ENCODE measurements at places on chromosomes 3 and 15.

DNA sequence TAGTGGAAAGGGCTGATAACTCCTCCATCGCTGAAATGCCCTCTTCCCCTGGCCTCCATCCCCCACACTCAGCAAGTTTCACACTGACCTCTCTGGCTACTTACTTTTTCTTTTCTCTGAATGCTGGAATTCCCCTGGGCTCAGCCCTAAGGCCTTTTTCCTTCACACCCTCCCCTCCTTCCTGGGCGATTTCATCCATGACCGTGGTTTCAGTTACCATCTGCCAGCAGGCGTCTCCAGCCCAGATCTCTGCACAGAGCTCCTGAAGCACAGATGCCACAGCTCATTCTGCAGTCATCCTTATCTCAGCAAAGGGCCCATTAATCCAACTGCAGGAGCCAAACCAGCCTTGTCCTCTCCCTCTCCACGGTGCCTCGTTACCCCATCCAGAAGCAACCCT is 114.0 kb downstream of the RFTN1 start:
- DNase-seq, result no peak

GRCh38 chr3:116000311-116000710 is 377.0 kb downstream of the GAP43 start:
- DNase-seq, result no peak

DNA sequence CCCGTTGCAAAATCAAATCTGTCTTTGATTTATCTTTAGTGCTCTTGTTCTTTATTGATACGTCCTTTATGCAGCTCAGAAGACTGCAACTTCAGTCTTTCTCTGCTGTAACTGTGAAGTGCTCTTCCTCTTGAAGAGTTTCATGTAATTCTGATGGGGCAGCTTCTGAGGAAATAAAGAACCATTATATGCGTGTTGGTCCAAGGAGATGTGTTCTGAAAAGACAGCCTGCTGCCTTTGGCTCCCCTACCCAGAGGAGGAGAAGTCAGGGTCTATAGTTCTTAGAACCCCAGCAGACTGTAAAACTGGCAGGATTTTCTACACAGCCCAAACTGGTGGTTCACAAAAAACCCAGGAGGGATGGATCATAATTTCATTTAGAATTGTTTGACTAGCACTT is 22.4 kb upstream of the ABHD10 start:
- no peak for DNase-seq

DNA sequence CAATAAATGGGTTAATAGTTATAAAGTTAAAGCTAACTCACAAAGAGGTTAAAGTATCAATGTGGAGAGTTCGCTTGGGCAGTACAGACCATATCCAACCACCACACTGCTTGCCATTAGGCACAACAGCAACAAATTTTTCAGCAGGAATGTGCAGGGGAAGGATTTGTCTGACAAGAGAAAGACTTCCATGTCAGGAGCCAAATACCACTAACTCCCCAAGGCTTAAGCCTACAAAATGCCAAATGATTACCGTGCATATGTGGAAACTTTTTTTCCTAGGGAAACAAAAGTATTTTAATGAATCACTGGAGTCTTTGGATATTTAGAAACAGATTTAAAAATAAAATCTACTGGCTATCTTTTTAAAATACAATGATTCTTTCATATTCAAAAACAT is 8.1 kb downstream of the VGLL3 start:
- DNase-seq, result no peak

DNA sequence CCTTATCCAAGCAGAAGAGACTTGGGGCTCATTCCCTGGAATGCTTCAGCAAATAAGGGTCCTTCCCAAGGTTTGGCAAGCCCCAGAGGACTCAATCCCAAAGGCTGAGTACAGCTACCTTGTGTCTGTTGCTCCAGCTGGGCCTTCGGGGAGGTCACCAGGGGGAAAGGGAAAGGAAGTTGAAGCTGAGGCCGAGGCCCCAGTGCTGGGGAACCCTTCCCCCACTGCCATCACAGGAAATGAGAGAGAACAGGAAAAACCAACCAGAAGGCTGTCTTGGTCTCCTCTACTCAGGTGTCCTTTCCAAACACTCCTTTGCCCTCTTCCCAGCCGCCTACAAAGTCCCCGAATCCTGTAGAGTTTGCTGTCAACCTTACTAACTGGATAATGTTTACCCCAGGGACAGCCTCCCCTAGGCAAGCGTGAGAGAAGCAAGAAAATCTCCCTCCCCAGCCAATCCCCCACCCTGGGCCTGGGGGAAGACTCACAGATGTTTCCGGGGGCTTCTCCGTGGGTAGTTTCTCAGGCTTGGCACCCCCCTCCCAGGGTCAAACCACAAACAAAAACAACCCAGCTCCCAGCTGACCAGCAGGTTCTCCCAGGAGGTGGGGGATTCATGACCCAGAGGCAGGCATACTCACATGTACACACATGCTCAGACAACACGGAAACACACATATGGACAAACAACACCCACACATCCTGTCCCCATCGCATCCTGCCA is 5.5 kb downstream of the CSRNP1 start:
- DNase-seq, result peak; percentile 94

DNA sequence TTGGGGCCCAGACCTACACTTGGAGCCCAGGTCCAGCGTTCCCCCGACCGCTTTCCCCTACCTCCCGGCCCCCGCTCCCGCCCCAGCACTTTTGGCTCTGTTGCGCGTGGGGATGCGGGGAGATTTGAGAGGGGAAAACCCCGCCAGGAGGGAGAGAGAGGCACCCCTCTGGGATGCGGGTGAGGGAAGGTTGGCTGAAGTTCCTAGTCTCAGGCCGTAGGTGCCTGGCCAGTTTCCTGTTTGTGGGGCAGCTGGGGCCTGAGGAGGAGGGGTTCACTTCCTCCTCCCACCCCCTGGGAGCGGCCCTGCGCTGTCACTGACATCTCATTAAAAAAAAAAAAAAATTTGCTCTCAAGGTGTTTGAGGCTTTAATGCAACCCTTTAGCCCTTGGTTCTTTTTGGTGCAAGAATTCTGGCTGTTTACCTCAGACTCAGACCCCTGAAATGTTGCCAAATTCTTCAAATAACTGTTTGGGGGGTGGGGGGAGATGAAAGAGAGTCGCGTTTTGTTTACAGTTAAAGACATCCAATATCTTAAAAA is 2.6 kb downstream of the FAM43A start:
- peak; percentile 77 for DNase-seq

DNA sequence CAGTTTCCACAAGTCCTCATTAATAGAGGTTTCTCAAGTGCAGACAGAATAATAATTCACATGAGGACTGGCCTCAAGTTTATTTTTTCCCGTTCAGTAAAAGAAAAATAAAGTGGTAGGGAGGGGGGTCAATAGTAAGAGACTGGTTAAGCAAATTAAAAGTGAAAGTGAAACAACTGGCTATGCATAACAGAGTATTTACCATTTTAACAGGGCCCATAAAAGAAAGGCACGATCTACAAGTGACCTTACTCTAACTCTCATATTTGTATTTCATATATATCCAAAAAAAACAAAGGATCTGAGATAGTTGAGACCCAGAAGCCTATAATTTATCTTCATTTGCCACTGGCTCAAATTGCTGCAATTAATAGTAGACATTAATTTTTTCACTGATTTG is 686.3 kb downstream of the NTRK3 start:
- DNase-seq, result no peak

DNA sequence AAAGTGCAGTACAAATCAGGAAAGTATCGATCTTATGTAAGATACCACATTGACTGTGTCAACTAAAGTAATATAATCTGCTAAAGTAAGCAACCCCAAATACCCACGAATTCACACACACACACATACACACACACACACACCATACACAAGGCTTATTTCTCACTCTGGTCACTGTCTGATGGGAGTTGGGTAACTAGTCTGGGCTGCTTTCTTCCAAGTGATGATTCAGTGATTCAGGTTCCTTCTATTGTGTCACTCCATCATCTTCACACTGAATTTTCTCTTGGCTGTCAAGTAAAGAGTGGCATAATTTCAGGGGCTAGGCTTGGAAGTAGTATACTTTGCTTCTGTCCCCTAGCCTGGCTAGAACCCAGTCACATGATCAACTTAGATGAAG is 104.8 kb upstream of the CCDC54 start:
- no peak for DNase-seq
